Stimulated activated CD4-positive, alpha-beta T cell treated with anti-CD3 and anti-CD28 coated beads, Interleukin-4, amount 100 ng/mL, for 24 hours (primary cell): ENCODE measurements at places on chromosomes 3 and 15.

- no peak for DNase-seq
Measured at GRCh38 chr15:80924278-80924677, 65.3 kb downstream of the MESD start.

DNA sequence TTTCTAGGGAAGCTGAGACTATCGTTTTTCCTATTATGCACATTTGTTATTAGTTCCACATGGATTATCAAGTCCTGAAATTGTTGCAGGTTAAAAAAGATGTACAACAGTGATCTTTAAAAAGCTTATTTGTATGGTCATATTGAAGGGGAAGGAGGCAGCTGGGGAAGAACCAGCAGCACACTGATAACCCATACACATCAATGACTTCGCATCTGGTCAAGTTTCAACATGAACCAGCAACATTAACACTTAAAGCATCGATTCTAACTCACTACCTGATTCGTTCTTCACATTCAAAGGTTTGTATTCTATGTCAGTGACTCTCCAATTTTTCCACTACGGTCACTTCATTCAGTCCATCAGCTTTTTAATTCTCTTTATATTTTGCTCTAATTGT lies 56.4 kb downstream of the NCEH1 start:
- DNase-seq: no peak

GRCh38 chr15:78932258-78932808 lies 12.5 kb downstream of the CTSH start:
- DNase-seq: no peak

DNA sequence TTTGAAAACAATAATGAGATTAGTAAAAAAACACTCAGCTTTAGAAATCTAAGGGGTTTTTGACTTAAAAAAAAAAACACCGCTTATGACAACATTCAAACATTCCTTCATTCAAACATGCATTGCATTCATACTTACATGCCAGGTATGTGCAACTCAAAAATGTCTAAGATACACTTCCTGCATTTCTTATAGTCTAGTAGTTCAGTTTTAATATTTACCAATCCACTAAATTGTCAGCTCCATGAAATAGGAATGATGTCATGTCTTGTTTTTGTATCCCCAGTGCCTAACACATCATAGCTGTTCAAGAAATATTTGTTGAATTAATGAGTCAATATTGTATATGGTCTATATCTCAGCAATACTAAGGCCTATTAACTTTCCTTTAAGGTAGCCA lies 51.7 kb downstream of the EIF4E3 start:
- no peak for DNase-seq

DNA sequence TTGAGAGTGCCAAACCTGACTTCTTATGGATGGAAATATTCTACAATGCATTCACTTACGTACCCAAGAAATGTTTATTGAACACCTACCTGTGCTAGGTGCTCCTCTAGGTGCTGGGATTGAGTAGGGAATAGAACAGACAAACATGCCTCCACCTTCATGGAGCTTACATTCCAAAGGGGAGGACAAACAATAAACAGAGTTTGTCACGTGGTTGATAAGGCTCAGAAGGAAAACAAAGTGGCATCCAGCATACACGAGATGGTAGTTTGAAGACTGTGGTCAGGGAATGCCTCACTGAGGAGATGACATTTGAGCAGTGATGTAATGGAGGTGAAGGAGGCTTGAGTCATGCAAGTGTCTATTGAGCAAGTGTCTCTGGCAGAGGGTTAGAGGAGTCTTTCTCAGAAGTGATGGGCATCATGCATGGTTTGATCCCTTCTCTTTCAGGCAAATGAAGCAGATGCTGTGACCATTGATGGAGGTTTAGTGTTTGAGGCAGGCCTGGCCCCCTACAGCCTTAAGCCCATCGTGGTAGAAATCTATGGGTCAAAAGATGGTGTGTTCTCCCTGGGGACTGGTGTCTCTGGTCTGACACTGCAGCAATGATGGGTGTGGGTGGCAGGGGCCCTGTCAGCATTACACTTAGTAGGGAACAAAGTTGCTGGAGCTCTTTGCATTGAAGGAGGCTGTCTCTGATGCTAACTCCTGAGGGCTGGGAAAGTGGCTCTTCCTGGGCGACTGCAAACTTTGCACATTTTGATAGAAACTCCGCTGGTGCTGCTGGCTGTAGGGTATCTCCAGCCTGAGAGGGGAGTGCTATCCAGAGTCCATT lies 29.7 kb upstream of the TOPBP1 start:
- no peak for DNase-seq
